Ascending aorta (tissue), 2 donors: ENCODE measurements at places on chromosomes 11 and 22.

DNA sequence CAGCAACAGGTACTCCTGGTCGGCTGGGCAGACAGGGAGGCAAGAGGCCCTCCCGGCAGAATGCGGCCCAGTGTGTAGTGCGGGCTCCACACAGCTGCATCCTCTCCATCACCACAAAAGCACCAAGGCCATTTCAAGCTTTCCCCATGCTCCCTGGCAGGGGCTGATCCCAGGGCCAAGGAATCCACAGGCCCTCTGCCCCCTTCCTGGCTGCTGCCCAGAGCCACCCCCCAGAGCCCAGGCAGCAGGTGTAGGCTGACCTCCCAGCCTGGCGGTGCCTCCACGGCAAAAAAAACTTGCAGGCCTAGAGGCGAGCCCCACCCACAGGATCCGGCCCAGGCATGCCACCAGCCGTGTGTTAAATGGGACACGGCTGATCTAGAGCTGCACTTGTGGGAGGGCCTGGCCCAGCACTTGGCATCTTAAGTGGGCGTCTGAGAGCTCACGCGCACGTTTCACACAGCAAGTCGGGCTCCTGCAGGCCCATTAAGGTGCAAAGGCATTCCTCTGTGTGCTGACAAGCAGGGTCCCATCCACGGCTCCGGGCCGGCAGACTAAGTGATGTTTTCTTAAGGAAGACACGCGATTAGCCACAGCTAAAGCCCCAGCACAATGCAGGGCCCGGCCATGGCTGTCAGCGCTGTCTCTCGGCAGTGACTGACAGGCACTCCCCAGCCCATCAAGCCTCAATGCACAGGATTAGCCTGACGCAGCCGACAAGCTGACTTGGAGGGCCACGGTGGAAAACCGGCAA is 19.8 kb upstream of the GNB1L start:
- peak; percentile 7 for DNase-seq

GRCh38 chr11:44570411-44571155 is 5.1 kb downstream of the CD82 start:
- no peak for DNase-seq

DNA sequence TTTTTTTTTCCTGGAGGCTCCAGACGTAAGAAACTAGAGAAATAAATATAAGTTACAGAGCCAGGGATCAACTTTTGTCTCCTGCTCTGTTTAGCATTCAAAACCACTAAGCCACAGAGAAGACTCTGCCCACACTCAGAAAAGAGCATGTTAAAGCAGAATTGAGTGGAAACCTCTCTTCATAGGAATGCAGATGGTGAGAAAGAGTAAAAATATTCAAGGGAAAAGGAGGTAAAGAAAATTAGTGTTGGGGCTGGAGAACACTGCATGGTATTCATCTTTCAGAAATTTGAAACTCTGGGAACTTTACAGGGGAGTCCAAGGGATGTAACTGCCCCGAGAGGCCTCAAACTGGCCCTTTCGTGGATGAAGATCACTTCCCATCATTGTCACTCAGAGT is 65.1 kb downstream of the CLMP start:
- no peak for DNase-seq

DNA sequence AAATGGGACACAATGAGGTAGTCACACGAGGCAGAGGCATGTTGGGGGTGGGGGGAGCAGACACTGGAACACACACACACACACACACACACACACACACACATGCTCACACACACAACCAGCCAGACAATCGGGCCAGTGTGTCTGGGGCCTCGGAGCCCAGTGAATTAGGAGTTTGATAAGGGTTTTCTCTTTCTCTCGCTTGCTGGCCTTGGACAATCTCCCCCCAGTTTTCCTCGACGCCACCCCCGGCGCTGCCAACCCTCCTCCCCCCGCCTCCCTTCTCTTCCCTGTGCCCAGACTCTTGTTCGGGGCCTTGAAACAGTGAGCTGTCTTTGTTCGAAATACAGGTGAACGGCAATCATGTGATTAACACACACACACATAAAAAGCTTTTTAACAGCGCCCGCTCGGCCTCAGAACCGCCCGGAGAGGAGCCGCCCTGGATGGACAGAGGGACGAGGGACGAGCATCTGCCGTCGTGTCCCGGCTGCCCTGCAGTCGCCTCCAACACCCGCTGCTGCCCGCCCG is 1.5 kb upstream of the SOX10 start:
- no peak for DNase-seq

- no peak for DNase-seq
Observed at GRCh38 chr22:20212754-20213699, 55.1 kb downstream of the RTN4R start.

GRCh38 chr11:14193644-14194043 is 165.3 kb downstream of the RRAS2 start:
- no peak for DNase-seq

- no peak for DNase-seq
Observed at GRCh38 chr11:130585545-130585944, 137.1 kb downstream of the ADAMTS15 start.
